ENCODE measurements at places on chromosomes 6 and 20.

GRCh38 chr20:21503345-21503744, 10.5 kb downstream of the NKX2-2 start:
- DNase-seq, result no peak

- no peak for DNase-seq
Measured at GRCh38 chr6:36267731-36268477, 2.0 kb upstream of the PNPLA1 start.

DNA sequence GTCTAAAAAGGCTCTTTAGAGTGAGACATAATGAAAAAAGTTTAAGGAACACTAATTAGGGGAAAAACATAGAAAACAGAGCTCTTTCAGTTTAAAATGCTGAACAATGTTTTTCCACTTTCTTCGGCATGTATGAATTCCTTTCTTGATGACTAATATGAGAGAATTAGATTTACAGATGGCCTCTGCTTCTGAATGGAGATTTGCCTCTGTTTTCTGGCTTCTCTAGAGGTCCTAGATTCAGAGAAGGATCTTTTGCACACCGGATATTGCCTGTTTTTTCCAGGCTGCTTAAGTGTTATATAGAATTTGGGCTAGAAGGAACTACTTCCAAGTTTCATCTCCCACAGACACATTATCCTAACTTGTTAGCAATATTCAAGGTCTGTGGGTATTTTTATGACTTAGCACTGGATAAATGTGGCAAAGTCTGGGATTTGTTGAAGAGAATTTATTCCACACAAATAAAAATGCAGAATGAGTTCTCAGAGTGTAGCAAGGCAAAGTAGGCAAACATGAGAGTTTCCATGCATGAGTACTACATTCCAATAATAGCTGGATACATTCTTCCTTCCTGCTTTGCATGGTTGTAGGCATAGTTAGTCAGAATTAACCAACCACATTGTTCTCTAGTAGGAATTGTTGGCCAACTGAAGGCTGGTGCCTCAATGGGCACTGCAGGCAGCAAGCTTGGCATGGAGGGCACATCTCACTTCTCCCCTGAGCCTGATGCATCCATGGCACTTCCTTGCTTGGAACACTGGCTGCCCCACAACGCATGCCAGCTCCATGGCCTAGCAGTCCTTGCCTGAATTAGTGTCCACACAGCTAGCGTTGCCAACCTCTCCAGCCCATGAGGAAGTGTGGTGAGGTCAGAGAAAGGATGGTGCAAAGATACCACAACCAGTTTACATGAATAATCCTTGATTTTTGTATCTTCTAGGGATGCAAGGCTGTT, 224.2 kb downstream of the CLIC5 start:
- DNase-seq, result peak; percentile 58

GRCh38 chr20:34863421-34863965, 9.2 kb downstream of the GGT7 start:
- no peak for DNase-seq

GRCh38 chr6:159249128-159249527, 79.9 kb downstream of the FNDC1 start:
- peak; percentile 82 for DNase-seq

DNA sequence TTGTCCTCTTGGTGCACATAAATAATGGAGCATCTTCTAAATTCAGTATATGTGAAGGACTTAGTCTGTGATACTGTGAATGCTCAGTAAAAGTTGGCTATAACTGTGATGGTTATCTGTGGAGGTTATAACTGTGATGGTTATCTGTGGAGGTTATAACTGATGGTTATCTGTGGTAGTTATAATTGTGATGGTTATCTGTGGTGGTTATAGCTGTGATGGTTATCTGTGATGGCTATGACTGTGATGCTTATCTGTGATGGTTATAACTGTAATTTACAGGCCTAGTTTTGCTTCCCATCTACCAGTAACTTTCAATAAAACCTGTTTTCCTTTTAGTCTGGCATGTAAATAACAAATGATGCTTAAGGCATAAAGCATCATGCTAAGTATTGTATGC, 16.5 kb downstream of the PTK7 start:
- no peak for DNase-seq

GRCh38 chr6:84560436-84561390, 203.7 kb downstream of the TBX18 start:
- no peak for DNase-seq

- DNase-seq, result peak; percentile 64
Measured at GRCh38 chr6:121691126-121691551, 255.7 kb downstream of the GJA1 start.

DNA sequence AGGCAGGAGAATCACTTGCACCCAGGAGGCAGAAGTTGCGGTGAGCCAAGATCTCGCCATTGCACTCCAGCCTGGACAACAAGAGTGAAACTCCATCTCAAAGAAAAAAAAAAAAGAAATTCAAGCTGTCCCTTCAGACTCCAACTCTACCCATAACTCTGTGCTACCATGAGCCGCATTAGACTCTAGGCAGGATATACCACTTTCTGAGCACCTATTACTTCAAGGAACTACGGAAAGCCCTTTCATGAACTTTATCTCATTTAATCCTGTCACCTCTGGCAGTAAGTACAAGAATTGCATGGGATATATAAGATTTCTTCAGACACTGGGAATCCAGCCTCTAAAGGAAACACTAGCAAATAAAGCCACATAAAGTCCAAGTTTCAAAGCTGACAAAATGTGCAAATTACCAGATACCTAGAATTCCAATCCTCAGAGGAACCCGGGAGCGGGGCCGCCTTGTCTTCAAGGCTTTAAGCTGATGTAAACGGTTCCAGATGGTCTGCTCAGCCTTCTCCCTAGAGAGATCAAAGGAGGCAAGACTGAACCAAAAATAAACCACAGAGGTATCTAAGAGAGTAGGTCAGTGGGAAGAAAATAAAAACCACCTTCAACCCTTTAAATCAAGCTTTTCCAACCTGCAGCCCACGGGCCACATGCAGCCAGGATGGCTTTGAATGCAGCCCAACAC, 9.4 kb downstream of the CDK5RAP1 start:
- DNase-seq, result peak; percentile 87

DNA sequence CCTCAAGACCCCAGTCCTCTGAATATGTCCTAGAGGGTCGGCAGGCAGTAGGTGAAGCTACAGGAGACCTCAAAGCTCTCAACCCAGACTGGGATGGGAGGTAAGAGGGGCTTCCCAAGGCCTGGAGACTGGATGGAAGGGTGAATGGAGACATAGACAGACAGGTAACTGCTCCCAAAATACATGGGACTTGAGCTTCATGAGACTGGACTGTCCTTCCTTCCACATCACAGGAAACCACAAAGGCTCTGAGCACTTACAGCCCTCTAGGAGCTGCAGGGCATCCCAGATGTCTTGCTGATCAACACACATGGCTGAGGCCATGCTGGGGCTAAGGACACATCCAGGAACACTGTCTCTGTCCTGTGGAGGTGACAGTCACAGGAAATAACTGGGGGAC, 11.6 kb downstream of the HSPA12B start:
- no peak for DNase-seq

DNA sequence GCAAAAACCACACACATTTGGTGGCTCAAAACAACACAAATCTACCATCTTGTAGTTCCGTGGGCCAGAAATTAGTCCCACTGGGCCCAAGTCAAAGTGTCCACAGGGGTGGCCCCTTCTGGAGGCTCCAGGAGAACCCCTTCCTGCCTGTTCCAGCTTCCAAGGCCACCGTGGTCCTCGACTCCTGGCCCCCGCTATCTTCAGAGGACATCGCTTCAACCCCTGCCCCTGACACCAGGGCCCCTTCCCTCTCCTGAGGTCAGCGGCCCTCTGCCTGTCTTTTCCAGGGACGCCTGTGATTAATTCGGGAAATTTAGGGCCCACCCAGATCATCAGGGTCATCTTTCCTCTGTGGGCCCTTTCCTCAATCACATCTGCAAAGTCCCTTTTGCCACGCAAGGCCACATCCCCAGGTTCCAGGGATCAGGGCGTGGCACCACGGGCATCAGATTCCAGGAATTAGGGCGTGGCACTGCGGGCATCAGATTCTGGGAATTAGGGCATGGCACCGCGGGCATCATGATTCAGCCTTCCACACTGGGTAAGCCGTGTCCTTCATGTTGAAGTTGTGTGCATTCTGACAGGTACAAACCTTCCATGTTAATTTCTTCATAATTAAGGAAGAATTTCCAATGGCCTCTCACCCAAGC, 59.9 kb upstream of the SMOC2 start:
- no peak for DNase-seq

DNA sequence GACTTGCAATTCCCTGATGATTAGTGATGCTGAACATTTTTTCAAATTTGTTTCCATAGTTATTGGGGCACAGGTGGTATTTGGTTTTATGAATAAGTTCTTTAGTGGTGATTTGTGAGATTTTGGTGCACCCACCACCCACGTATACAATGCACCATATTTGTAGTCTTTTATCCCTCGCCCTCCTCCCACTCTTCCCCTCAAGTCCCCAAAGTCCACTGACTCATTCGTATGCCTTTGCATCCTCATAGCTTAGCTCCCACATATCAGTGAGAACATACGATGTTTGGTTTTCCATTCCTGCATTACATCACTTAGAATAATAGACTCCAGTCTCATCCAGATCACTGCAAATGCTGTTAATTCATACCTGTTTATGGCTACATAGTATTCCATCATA, 167.3 kb downstream of the MYLK4 start:
- no peak for DNase-seq
